Stimulated activated CD8-positive, alpha-beta memory T cell treated with anti-CD3 and anti-CD28 coated beads, Interleukin-12 subunit alpha, Interleukin-12 subunit beta, amount 100 ng/mL, for 1 hour (primary cell): ENCODE measurements at places on chromosomes 11 and 22.

DNA sequence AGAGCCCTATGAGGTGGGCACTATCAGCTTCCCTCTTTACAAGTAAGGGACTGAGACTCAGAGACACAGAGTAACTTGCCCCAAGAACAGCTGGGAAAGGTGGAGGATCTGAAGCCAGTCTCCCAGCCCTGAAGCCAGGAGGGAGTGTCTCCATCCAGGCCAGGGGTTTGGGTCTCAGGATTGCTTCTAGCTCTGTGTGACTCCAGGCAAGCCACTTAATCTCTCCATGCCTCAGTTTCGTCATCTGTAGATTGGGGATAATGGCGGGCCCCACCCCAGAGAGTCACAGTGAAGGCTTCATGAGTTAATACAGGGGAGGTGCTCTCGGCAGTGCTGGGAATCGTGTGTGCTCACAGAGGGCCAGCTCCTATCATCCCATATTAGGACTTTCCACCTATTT, 10.5 kb downstream of the MAP4K2 start:
- DNase-seq: no peak

DNA sequence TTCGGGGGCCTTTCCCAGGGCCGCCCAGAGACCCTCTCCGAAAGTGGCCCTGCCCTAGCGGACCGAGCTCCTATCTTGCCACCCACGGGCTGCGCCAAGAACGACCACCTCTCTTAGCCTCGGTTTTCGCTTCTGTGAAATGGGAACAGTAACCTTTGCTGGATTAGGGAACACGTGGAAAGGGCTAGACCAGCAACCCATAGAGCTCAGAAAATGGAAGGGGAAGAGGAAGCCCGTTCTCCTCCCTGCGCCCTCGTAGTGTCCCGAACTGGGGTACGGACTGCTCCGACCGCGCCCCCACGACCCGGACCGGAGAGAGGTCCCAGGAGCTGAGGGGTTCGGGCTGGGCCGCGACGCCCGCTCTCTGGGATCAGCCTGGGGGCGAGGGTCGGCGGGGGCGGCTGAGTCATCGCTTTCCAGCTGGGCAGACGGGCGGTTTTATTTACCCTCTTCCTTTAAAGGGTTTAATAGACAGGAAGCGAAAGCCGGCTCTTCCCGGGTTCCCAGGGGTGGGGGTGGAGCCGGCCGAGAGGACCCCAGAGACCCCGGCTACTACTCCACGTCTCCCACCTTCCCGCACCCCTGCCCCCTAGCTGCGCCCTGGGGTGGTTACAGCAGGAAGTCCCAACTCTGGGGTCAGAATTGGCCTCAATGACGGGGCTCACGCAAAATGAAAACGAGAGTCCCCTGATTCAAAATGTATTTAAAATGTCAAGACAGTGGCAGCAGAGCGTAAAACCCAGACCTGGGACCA, 907 bp upstream of the PHLDA2 start:
- DNase-seq: no peak

DNA sequence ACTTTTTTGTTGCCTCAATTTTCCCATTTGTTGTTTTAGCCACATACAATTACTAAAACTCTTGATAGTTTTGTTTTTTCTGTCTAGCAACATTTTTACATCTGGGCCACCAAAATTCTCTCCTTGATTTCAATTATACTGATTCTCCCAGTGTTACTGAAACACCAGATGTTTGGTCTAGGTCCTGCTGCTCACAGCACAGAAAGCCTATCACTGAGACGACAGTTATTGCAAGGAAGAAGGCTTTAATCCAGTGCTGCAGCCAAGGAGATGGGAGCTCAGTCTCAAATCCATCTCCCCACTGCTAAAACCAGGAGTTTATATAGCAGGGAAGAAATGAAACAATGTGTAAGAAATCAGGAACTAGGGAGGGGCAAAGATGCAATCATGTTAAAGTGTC, 837.7 kb upstream of the CNTN5 start:
- no peak for DNase-seq

GRCh38 chr22:44811141-44811540, 58.8 kb downstream of the ARHGAP8 start:
- no peak for DNase-seq

DNA sequence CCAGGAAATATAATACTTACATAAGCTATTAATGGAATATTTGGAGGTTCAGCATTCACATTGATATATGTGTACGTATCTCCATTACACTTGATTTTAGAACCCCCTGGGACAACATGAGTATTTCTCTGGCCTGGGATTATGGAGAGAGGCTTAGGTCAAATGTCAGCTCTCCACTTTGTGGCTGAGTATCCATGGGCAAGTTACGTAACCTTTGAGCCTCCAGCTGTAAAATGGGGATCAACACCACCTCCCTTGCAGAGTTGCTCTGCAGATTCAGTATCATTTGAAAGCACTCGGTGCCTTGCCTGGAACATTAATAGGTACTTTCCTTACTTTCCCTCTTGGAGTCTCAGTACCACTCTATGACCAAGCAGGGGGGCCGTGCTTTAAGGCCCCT, 33.2 kb downstream of the C22orf31 start:
- no peak for DNase-seq

DNA sequence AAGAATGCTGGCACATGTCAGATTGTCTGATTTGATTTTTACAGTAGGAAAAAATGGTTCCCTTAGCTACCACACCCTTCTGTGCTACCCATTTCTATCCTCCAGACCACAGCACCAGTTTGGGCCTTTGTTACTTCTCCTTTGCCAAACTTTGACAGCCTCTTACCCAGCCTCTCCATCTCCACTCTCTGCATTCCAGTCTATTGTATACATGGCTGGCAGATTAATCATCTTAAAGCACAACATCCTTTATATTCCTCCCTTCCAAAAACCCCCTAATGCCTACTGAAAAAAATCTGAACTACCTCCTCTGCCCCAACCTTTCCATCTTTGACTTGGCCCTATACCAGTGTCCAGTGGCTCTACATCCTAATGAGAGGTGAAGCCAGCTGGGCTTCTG, 10.8 kb upstream of the PANX1 start:
- no peak for DNase-seq

DNA sequence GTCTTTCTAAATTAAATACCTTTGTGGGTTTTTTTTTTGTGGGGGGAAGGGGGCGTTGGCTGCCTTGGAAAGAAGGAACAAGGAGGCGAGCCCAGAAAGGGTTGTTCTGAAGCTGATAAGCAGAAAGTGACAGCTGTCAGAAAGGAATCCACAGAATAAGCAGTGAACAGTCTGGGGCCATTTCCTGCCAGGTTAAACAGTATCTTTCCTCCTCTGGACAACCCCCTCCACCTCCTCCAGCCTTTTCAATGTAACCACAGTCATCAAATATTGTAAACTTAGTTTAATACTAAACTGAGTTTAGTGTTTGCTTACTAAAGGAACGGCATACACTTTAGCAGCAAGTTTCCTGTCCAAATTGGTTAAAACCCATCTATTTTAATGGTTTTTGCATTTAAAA, 271.2 kb upstream of the SYN3 start:
- DNase-seq: no peak

- DNase-seq: no peak
These were observed 25.7 kb downstream of the TEF start for GRCh38 chr22:41407433-41407832.

DNA sequence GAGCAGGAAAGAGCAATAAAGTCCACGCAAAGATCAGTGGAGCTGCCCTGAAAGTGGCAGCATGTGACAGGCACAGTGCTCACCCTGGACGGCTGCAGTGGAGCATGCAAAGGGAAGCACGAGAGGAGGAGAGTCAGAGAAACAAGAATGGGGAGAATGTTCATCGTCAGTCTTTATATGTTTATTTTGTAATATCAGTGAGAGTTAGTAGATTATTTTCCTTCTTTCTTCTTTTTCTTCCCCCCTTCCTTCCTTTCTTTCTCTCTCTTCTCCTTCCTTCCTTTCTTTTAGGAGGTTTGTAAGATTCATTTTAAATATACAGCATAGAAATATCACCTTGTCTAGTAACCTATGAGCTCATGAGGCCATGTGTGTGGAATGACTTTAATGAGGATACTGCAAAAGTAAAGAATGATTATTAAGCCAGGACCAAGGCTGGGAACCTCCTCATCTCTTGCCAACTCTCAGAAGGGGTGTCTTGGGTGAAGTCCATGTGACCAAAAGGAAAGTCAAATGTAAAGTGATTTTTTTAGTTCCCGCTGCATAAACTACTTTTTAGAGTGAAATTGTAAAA, 321.1 kb downstream of the AASDHPPT start:
- no peak for DNase-seq

GRCh38 chr11:129637983-129638776, 177.5 kb upstream of the TMEM45B start:
- no peak for DNase-seq

- no peak for DNase-seq
These were observed 45.0 kb downstream of the LARGE2 start for GRCh38 chr11:45967506-45967905.

- no peak for DNase-seq
These were observed 12.8 kb downstream of the ETS1 start for GRCh38 chr11:128574576-128575011.

GRCh38 chr11:95688015-95688414, 101.6 kb downstream of the FAM76B start:
- DNase-seq: no peak

DNA sequence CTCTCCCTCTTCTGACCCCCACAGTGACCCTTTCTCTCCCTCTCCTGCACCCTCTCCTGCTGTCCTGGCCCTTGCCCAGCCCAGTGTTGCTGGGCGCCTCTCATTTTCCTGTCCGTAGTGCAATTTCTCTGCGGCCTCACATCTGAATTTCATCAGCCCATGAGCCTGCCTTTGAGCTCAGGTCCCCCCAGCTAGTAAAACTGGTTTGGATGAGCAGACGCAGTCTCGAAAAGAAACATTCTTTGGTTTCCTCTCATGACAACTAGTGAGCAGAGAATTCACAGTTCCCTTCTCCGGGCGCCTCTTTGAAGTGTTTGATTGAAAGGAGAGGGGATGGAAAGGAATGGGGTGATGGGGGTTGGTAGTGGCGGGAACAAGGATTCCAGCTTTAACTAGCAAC, 126.0 kb upstream of the CADM1 start:
- no peak for DNase-seq

GRCh38 chr11:86952221-86952875, 2.8 kb downstream of the FZD4 start:
- no peak for DNase-seq

- DNase-seq: no peak
These were observed 669 bp upstream of the GAL3ST1 start for GRCh38 chr22:30574997-30575671.

DNA sequence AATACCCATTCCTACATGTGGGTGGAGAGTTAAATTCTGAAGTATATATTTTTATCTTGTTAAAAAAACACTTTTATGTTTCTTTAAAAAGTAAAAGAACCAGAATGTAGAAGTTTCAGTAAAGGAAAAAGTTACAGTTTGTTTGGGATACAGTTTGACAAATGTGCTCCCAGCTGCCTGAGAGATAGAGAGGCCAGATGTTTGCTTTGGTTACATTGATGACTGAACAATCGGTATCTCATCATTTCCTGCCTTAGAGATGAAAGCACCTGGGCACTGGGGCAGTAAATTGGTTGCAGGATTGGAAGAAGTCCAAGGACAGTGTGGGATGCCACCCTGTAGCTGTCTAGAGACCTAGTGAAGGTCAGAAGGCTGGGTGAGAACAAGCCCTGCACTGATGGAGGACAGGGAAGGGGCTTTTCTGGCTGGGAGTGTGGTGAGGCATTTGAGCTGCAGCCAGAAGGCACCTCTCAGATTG, 16.6 kb downstream of the MED15 start:
- no peak for DNase-seq

DNA sequence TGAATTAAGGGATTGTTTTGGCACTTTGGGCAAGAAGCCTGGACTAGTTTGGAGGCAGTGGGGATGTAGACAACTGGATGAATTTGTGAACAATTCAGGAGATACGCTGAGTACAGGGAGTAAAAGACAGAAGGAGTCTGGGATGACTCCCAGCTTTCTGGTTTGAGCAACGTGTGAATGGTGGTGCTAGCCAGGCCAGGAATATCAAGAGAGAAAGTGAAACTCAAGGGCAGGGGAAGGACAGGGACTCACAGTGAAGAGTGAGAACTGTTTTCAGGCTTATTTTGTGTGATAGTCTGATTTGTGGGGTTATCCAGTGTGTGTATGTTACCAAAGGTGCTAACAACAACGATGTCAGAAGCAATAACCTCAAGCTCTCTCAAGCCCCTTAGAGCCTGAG, 15.9 kb downstream of the CHRM1 start:
- no peak for DNase-seq

GRCh38 chr11:96091476-96091875, 167.6 kb upstream of the MTMR2 start:
- DNase-seq: no peak

DNA sequence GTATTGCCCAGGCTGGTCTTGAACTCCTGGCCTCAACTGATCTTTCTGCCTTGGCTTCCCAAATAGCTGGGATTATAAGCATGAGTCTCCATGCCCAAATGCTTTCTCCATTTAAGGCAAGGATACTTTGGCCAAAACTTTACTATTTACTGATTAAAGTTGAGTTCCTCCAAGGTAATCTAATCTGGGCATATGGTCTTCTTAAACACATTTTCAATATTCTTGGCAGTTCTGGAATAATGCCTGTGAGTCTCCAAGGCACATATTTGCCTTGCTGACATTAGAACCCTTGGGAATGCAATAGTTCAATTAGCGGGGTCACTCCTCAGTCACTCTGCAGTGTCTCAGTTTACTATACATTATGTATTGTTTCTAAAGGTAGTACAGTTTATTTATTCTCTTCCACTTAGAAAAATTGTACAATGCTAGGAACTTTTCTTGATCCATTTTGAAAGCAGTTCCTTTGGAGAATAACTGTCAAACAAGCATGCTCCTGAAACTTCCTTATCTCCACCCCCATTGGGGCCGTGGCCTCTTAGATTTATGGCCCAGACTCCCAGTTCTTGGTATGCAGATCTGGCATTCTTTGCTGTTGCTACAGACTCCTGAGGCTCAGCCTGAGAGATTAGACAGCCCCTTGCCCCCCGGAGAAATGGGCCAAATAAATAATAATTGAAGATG, 13.1 kb upstream of the RAB38 start:
- DNase-seq: no peak

- DNase-seq: no peak
These were observed 4.1 kb downstream of the C11orf21 start for GRCh38 chr11:2297623-2298030.

DNA sequence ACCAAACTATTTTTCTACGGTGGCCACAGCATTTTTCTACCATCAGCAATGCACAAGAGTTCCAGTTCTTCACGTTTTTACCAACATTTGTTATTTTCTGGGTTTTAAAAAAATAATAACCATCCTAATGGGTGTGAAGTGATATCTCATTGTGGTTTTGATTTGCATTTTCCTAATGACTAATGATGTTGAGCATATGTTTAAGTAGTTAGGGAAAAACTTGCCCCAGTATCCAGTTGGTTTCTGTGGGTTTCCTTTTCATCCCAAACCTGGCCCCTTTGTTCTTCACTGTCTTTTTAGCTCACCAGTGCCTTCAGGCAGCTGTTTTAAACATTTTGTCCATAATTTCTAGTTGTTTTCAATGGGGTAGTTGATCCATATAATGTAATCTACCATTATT, 14.7 kb upstream of the PTS start:
- no peak for DNase-seq
